Ascending aorta (tissue), 2 donors: ENCODE measurements at places on chromosomes 4 and X. TPM values are rescaled to one million over a fixed set of nuclear protein-coding genes. Genes with fewer than 3 reads are reported as not detected.

- no peak overlapping the region for H3K27ac ChIP-seq
- no peaks in the 10 kb centered on the region for H3K36me3 ChIP-seq
- H3K4me1 ChIP-seq, result no peaks in the 10 kb centered on the region
- no peaks in the 10 kb centered on the region for H3K27me3 ChIP-seq
- H3K4me3 ChIP-seq, result no peak overlapping the region
Measured at GRCh38 chr4:156672492-156673305, 298.9 kb downstream of the PDGFC start.

- no peaks in the 10 kb centered on the region for H3K4me1 ChIP-seq
- H3K27me3 ChIP-seq, result no peaks in the 10 kb centered on the region
- no peak overlapping the region for H3K27ac ChIP-seq
- DNase-seq, result no peak
- H3K4me3 ChIP-seq, result no peak overlapping the region
- H3K36me3 ChIP-seq, result no peaks in the 10 kb centered on the region
Measured at GRCh38 chr4:130648570-130648969, 1552.6 kb downstream of the C4orf33 start.

FAAH2 gene
- total RNA-seq, result not detected

DNA sequence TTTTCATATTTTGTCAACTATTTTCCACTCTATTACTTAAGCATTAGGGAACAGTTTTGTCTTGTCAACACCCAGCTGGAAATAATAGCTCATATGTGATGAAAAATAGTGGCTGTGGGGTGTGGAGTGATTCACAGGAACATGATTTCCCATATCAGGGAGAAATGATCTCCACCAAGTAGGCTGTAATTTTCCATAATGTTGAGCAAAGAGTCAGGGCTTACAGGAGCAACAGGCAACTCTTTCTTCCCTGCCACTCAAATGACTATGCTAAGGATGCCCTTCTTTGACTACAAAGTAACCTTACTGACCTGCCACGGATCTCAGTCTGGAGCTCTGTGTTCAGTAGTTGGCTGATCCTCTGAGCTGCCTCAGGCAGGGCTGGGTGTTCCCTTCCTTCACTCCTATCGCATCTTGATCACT, 90.0 kb upstream of the GATB start:
- no peaks in the 10 kb centered on the region for H3K4me1 ChIP-seq
- DNase-seq, result no peak
- no peak overlapping the region for H3K27ac ChIP-seq
- H3K4me3 ChIP-seq, result no peak overlapping the region
- H3K36me3 ChIP-seq, result no peaks in the 10 kb centered on the region
- no peaks in the 10 kb centered on the region for H3K27me3 ChIP-seq

- no peak for DNase-seq
- no peaks in the 10 kb centered on the region for H3K4me1 ChIP-seq
- H3K36me3 ChIP-seq, result no peaks in the 10 kb centered on the region
- H3K4me3 ChIP-seq, result no peak overlapping the region
Measured at GRCh38 chrX:100413229-100413628, 3.2 kb upstream of the PCDH19 start.
